ENCODE measurements at places on chromosomes 2 and 18.

DNA sequence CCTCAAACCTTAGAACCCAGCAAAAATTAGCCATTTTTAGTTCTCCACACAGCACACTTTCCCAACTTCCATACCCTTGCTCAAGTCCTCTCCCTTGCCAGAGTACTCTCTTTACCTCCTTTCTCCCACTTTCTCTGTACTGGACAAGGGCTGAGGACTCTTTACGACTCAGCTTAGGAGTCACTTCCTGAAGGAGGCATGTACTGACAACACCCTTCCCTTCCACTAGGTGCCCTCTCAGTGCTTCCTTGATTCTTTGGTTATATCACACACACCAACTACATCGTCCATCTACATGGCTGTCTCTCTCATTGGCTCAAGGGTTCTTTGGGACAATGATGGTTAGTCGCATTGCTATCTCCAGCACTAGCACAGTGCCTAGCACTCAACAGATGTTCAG lies 5.2 kb upstream of the C18orf63 start:
- DNase-seq = peak; percentile 50

- no peak for DNase-seq
Observed at GRCh38 chr2:19473350-19473749, 114.9 kb upstream of the OSR1 start.

- peak; percentile 63 for DNase-seq
Observed at GRCh38 chr2:170092436-170093060, 85.4 kb upstream of the MYO3B start.

DNA sequence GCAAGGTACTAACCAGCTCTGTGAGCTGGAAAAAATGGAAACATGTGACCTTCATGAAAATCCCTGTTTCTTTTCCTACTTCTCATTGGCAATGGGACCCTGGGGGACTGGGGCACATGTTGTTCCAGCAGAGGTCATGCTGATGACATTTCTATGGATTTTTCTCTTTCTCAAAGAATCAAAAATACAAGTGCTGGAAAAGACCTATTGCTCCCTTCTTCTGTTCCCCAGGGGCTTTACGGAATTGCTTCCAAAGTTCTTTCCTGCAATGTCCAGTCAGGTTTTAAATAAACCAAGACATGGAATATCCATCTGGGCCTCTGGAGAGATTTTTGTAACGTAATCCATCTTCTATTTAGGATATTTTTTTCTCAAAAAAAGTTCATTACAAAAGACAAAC lies 1006.1 kb upstream of the CELF4 start:
- DNase-seq = no peak

- no peak for DNase-seq
Observed at GRCh38 chr2:56510610-56511009, 326.8 kb downstream of the CCDC85A start.

- no peak for DNase-seq
Observed at GRCh38 chr18:74501386-74501785, 5.2 kb downstream of the CNDP2 start.

DNA sequence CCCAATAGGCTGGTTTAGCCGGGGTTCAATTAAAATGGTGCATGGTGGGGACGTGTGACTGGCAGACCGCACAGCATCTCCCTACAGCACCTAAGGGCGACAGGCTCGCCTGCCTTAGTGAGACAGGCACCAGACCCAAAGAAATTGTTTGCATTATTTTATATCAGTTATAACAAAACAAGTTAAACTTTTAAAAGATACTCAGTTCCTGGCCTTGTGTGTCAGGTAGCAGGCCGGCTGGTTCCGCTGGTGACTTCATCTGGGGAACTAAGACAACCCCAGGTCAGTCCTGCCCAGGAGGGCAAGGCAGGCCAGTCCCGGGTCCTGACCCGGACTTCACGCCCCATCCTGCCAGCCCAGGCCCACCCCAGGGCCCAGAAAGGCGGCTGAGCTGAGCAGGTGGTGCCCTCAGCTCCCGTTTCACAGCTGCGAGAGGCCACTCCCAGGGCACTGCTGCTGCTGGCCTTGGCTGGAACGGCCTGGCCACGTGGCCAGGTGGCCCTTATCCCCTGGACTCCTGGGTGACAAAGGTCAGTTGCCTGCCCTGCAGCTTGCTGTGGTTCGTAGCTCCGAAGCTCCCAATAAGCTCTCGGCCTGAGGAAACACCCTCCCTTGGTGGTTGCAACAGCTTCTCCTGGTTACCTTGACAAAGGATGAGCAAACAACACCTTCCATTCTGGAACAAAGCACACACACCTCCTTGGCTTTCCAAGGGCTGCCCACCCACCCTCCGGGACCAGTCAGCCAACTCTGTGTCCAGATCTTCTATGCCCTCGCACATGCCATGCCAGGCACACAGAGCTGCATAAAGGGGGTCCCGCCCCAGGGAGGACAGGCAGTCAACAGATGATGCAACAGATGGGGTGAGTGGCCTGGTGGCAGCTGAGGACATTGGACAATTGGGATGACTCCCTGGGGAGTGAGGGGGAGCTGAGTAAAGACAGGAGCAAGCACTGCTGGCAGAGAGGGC lies 11.3 kb upstream of the AGXT start:
- no peak for DNase-seq

GRCh38 chr2:169275696-169276444 lies 86.5 kb downstream of the LRP2 start:
- DNase-seq = no peak

DNA sequence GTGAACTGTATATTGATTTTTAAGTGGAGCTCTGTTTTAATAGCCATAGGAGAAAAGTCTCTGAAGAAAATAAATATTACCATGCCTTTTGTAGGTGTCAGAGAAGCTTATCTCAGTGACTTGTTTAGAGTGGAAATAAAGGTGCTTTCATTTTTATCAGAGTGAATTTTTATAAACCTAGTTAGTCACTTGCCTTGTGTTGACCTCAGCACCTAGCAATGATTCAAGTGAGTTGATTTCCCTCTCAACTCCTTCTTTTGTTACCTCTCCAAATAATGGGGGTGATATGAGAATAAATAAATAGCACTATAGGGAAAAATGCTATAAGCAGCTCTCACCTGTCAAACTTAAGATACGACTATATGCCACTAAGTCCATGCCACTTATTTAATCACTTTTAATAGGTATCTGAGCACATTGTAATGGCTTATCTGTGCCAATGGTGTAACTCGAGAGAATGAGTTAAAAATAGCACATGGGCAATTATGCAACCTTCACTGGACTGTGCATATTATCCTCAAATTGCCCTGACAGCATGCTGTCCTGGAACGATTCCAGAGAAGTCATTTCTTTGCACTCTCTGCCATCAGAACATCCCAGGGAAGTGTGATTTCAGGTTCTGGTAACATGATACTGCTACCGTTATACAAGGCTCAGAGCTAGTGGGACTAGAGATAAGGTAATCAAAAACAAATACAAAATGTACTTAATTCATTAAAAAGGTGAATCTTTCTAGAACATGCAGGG lies 290.8 kb downstream of the CCDC85A start:
- peak; percentile 62 for DNase-seq

GRCh38 chr2:177708660-177709444 lies 316.3 kb downstream of the AGPS start:
- DNase-seq = no peak

- DNase-seq = no peak
Observed at GRCh38 chr2:197171582-197171981, 139.0 kb downstream of the ANKRD44 start.

DNA sequence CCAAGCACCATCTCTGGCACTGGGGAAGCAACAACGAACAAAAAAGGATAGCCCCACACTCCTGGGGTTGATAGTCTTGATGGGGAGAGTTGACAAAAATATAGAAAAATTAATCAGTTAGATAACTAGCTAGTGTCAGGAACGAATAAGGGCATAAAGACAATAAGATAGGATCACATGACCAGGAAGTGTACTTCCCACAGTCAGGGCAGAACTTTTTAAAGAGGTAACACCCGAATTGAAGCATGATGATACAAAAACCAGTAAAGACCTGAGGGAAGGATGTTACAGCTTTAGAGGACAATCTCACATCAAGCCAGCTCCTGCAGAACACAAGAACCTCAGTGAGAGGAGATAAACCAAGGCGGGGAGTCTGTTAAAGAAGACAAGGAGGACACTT lies 295.4 kb upstream of the CRIM1 start:
- DNase-seq = no peak

DNA sequence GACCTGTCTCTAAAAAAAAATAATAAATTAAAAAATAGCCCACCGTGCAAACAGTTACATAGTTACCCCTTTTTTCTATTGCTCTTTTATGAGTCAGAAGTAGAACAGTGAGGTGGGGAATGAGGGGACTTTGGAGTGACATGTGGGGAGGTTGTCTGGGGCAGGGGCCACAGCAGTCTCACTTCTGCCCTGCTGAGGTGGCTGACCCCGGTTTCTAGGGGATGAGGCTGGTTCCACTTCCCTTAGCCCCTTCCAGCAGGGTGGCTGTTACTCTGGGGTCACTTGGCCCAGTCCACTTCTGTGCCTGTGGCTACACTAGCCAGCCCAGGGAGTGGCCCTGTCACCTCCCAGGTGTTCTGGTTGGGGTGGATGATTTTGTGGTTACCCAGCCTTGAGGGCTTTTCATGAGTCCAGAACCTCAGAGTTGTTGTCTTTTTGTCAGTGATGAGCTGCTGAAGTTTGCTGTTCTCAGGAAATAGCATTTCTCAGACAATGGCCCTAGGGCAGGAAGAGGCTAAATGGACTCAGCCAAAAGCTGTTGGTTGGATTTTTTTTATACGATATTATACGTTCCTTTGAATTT lies 28.0 kb upstream of the SCLY start:
- no peak for DNase-seq

- peak; percentile 60 for DNase-seq
Observed at GRCh38 chr2:33104726-33105125, 158.0 kb downstream of the LTBP1 start.

- DNase-seq = peak; percentile 80
Observed at GRCh38 chr2:174024524-174025270, 59.5 kb upstream of the SP3 start.

- no peak for DNase-seq
Observed at GRCh38 chr18:24491927-24492834, 31.7 kb downstream of the HRH4 start.

DNA sequence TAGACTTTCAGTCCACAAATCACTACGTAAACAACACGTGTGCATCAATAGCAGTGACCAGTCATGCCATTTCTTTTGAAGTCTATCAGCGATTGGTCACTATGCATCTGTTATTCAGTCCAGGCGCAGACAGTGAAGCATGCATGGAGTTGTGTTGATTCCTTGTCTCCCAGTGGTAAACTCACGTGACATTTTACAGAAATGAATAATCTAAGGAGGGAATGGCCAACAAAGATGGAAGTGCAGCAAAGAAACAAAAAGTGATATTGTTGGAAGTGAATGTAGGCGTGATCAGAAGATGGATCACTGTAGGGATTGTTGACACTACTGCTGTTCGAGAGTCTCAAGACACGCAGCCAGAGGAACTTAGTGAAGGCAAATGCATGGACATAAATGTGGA lies 317.8 kb upstream of the MGAT5 start:
- no peak for DNase-seq

GRCh38 chr2:70706026-70706795 lies 61.8 kb downstream of the ADD2 start:
- DNase-seq = no peak

- DNase-seq = no peak
Observed at GRCh38 chr2:114709936-114710850, 267.8 kb downstream of the DPP10 start.

- DNase-seq = no peak
Observed at GRCh38 chr18:66724664-66725356, 120.9 kb upstream of the CDH19 start.

GRCh38 chr2:205543937-205544702 lies 138.2 kb upstream of the NRP2 start:
- DNase-seq = no peak

GRCh38 chr2:6878549-6878948 lies 972 bp downstream of the RSAD2 start:
- DNase-seq = no peak

GRCh38 chr2:68045342-68045741 lies 17.5 kb downstream of the C1D start:
- DNase-seq = peak; percentile 18

- no peak for DNase-seq
Observed at GRCh38 chr18:72935744-72936143, 68.0 kb upstream of the NETO1 start.

DNA sequence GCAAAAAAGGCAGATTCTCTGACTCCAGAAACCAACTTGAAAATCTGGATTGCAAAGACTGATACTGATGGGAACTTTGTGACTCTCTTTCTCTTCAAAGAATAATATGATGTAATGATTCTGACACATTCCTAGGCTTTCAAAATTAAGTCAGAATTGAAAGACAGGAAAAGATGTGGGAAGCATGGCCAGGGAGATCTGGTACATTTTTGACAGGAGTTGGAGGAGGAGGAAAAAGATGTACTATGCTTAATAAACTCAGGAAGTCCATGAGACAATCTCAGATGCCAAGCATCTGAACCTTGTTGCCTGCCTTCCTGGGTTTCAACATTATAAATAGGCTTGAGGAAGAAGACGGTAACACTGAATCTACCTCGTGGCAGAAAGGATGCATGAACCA lies 34.2 kb downstream of the KLF7 start:
- no peak for DNase-seq

DNA sequence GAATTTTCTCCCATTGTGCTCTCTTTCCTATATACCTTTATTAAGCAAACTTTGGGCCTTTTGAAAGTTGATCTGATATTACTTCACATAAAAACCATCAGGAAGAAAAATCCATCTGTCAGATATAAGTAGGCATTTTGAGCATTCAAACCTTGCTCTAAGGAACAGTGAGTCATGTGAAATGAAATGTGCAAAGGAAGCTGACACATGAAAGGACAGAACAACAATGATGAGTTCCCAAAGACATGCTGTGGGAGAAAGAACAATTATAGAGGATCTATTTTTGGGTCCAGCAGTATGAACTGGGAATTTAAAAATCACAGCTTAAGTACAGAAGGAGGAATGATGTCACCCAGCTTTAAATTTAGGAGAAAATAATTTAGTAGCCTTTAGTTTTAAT lies 18.1 kb downstream of the CALCRL start:
- DNase-seq = peak; percentile 81

- no peak for DNase-seq
Observed at GRCh38 chr2:6231166-6231565, 539.0 kb downstream of the SOX11 start.
